ENCODE measurements at places on chromosomes 4 and X.

DNA sequence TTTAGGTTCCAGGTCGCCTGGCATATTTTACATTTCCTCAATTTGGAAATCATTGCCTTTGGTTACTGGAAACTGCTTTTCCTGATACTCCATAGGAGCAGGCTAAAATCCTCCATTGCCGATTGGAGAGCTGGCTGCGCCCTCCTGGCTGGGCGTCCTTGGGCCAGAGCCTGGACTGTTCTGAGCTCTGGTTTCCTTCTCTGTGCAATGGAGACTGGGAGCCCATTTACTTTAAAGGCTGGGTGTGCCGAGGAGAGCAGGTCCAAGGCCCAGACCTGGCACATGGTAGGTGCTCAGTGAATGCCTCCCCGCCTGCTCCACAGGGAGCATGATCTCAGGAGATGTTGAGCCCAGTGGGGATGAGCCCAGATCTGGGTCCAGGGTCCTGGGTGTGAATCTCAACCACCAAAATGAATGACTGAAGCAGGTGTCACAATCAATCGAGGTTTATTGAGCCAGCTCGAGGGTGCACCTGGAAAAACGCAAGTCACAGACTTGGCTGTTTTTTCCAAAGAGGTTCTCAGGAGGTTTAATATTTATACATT, 50.0 kb downstream of the EVC start:
- DNase-seq = no peak

DNA sequence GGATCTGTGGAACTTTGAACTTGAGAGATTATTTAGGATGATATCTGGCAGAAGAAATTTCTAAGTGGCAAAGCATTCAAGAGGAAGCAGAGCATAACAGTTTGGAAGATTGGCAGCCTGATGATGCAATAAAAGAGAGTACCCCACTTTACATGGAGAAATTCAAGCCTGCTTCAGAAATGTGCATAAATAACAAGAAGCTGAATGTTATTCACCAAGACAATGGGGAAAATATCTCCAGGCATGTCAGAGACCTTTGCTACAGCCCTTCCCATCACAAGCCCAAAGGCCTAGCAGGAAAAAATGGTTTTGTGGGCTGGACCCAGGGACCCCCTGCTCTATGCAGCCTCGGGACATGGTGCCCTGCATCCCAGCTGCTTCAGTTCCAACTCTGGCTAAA, 420.8 kb downstream of the DTHD1 start:
- no peak for DNase-seq

DNA sequence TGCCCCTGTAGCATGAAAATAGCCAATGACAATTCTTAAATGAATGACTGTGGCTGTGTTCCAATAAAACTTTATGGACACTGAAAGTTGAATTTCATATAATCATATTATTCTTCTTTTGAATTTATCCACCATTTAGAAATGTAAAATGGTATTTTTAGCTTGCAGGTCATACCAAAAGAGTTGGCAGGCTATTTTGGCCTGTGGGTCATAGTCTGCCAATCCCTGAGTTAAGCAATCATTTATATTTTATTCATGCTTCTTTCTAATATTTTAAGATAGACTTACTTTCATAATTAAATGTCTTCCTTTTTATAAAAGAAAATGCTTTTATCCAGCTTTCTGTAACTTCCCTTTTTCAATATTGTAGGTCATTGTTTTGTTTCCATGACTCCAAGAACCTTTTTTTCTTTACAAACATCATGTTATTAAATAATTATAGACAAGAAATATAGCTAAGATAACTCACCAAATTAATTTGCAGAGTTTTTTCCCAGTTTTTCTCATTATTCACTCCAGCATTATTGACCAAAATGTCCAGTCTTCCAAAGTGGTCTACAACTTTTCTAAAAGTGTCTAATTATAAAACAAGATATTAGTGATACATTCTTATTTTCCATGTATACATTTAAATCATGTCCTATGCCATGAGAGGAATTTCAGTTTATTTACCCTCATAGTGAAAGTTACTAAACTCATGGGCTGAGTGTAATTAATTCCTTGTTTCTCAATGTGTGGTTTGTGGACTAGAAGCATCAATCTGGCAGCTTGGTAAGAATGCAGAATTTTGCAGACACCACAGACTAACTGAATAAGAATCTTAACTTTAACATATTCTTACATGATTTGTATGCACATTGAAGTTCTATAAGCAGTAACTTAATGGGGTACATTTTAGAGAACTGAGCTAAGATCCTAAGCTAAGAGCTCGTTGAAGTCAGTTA, 4.5 kb downstream of the HPGD start:
- DNase-seq = no peak

GRCh38 chr4:139247700-139248238, 32.3 kb downstream of the MGARP start:
- no peak for DNase-seq
